ENCODE measurements at places on chromosomes 16 and 17.

DNA sequence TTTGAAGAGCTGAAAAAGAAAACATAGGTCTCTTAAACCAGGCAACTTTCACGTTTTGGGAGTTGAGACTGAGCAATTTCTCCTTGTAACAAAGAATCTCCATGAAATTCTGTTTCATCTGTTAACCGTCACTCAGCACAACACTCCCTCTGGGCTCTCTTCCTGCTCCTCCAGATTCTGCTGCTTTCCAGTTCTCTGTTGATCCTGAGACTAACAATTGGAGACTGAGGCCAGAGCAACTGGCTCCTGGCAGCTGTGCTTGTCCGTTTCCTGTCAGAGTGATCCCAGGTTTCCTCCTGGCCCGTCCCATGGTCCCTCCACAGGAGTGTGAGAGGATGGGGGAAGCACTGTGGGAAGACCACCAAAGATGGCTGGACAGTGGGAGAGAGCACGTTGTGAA is 32.5 kb downstream of the IST1 start:
- DNase-seq, result no peak

- no peak for DNase-seq
Observed at GRCh38 chr17:19470530-19471261, 59.7 kb downstream of the RNF112 start.

- no peak for DNase-seq
Observed at GRCh38 chr17:39852239-39852638, 11.9 kb downstream of the IKZF3 start.

GRCh38 chr17:36011201-36011600 is 6.6 kb downstream of the CCL23 start:
- DNase-seq, result no peak

- no peak for DNase-seq
Observed at GRCh38 chr17:2487306-2487705, 24.4 kb downstream of the METTL16 start.

- DNase-seq, result no peak
Observed at GRCh38 chr17:57984261-57984890, 3.7 kb downstream of the VEZF1 start.

DNA sequence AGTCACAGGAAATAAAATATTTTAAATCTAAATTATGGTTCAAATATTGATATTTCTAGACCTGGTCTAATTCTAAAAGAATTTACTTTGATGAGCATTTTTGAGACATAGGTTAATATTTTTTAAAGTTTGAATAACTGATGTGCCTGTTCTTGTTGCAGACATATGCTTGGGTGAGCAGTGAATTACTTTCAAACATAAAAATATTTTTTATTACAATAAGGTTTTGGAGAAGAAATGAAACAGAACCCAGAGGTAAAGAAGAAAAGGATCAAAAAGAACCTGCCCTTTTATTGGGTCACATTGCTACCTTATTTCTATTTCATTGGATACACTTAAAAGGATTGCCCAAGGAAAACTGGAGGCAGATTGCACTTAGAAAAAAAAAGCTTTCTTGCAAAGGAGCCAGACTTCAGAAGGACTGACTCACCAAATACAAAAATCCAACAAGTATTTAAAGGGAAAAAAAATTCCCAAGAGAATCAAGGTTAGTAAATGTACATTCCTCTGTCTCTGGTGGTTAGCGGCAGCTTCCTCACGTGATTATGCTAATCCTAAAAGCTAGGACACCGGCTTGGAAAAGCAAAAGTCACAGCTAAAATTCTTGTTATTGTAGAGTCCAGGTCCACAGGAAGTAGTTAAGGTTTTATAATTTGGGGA is 18.5 kb downstream of the ENPP7 start:
- no peak for DNase-seq

DNA sequence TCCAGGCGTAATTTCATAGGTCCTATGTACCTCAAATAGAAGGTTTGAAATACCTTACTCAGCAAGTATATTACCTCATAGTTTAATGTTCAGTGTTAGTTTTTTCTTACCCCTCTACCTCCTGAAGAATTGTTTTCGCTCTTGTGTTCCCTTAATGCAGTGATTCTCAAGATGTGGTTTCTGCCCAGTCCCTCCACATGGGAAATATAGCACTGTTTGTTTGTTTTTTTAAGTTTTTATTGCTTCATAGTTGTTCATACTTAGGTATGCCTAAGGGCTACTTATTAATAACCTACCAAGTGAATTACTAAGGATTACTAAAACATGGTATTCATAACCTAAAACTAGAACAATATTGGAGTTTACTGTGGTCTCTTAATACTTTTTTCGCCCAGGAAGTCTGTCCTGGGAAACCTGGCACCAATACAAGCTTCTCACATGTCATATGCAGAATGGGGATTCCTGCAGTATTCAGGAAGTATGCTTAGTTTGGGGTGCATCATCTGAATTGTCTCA is 5.0 kb downstream of the RSPRY1 start:
- DNase-seq, result no peak

DNA sequence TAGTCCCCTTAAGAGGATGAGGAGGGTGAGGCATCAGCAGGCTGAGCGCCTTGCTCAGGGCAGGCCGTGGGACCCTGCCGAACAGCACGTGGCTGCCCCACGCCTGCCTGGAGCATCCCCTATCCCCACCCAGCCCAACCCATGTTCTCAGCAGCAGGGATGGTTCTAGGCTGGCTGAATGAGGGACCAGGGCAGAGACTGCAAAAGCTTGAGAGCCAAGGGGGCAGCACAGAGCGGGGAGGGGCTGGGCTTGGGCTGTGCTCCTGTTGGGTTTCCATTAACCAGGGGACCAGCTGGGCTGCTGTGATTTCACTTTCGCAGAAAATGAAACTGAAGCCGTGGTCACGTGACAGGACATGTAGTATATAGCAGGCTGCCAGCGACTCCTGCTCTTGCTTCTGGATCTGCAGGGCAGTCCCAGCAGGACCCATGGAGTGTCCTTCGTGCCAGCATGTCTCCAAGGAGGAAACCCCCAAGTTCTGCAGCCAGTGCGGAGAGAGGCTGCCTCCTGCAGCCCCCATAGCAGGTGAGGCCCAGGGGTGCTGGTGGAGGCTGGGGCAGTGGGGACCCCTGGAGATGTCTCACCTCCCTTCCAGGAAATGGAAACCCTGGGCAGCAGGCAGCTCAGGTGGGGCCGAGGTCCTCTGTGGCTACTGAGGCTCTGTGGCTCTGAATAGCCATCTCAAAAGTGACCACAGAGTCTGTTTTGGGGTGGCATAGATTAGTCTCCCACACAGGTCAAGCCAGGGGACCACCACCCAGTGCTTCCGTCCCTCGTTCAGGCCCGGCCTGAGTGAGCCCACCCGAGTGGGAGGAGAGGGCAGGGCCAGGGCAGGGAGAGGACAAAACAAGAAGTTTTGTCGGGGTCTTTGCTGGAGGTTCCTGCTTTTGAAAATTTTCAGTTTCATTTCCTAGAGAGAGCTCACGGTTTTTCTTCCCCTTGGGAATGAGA is 2.9 kb downstream of the RNF213 start:
- DNase-seq, result peak; percentile 62

DNA sequence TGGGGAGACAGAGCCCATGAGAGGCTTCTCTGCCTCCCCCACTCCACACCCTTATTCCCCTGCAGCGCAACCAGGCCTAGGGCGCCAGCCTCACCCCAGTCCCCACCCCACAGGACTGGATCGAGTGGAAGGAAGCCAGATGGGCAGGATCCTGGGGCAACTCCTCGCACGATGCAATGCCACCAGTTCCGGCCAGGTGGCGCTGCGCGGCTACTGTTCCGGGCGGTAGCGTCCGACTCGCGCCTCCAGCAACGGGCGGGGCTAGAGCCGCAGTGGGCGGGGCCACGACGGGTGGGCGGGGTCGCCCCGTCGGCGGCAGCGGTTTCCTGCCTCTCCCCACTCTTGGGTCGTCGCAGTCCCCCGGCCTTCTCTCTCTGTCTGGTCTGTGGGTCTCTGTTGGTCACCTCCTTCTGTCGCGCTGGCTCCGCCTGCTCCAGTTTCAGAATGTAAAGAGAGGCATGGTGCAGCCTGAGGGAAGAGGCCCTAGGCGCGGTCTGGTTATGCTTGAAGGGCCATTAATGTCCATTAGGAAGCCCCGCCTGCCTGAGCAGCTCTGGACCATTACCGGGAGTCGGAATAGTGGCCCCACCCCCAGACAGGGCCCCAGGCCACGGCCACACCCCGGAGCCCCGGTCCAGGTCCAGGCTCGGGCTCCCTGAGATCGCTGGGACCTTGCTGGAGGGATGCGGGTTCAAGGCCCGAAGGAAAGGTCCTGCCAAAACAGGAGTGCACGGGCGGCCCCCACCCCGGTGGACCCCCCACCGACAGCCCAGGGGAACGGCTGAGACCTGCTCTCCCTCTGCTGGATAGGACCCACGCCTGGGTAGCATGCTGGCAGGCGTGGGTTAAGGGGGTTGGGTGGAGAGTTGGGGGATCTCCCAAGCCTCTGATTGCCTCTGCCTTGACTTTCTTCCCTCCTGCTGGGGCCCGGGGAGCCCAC is 3.3 kb upstream of the NHERF2 start:
- DNase-seq, result peak; percentile 97
